ENCODE measurements at places on chromosomes 13 and 19. TPM values are rescaled to one million over a fixed set of nuclear protein-coding genes. Genes with fewer than 3 reads are reported as not detected.

PSMC4 gene
- total RNA-seq, result 297 TPM

TRIM28 gene
- 706 TPM for total RNA-seq

PDS5B gene
- 8.0 TPM for total RNA-seq

XAB2 gene
- 23.5 TPM for total RNA-seq

KLF2 gene
- 31.4 TPM for total RNA-seq

STX10 gene
- total RNA-seq, result 49.7 TPM
